WTC11 (cell line): ENCODE measurements at places on chromosomes 11 and 22. TPM values are rescaled to one million over a fixed set of nuclear protein-coding genes. Genes with fewer than 3 reads are reported as not detected.
A peak's percentile ranks its signal among the peaks of the same experiment; 100 is the strongest.

RAB36 gene
- 0.89 to 1.8 TPM (median 1.1 TPM) in 3 replicates for total RNA-seq

DDI1 gene
- total RNA-seq: not detected in 3 replicates

- no peak for DNase-seq
Observed at GRCh38 chr11:111018566-111018965, 227.0 kb upstream of the POU2AF2 start.

GRCh38 chr11:45456686-45457085 is 170.5 kb upstream of the SYT13 start:
- no peak for DNase-seq

- DNase-seq: no peak
Observed at GRCh38 chr11:8833568-8834315, 77.2 kb upstream of the AKIP1 start.

DNA sequence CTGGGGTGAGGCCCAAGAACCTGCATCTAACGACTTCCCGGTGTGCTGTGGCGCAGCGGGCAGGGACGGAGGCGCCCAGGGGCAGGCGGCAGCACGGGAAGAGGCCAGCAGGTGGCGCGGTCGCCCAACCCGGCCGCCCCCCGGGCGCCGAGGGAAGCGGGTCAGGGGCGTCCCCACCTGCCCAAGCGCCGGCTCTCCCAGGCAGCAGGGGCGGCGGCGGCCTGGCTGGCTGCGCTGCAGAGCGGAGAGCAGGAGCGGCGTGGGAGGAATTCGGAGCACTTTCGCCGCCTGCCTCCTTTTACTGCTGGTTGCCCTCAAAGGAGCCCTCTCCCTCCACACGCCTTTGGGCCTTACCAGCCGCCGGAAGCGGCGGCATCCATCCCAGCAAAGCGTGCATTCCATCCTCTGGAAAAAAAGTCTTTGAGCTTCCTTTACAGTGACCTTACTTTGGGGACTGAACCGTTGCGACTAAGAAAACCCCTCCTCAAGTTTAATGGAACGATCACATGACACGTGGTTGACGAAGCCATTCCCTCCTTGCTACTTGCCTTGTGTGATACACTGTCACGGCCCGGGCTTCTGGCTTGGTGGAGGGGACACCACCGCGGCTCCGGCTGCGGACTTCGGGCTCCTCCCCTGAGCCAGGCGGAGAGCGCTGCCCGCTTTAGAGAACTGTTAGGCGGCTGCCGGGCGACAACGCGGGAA is 106.8 kb upstream of the CLMP start:
- peak; percentile 83 for DNase-seq

OR5AN1 gene
- total RNA-seq: not detected in 3 replicates

DNA sequence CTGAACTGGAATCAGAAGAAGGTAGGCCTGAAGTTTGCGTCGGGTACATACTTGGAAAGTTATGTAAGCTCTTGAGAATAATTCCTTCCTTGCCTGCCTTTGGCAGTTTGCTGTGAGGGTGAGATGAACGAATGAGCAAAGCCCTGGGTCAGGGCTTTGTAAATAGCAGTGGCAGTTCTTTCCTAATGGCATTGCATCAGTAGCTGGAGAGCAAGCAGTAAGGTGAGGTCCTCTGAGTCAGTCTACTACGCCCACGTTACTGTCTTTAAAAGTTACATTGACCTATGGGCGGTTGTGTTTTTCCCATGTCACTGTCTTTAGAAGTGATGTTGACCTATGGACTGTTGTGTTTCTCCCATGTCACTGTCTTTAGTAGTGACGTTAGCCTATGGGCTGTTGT is 179.1 kb upstream of the E2F8 start:
- no peak for DNase-seq

DNA sequence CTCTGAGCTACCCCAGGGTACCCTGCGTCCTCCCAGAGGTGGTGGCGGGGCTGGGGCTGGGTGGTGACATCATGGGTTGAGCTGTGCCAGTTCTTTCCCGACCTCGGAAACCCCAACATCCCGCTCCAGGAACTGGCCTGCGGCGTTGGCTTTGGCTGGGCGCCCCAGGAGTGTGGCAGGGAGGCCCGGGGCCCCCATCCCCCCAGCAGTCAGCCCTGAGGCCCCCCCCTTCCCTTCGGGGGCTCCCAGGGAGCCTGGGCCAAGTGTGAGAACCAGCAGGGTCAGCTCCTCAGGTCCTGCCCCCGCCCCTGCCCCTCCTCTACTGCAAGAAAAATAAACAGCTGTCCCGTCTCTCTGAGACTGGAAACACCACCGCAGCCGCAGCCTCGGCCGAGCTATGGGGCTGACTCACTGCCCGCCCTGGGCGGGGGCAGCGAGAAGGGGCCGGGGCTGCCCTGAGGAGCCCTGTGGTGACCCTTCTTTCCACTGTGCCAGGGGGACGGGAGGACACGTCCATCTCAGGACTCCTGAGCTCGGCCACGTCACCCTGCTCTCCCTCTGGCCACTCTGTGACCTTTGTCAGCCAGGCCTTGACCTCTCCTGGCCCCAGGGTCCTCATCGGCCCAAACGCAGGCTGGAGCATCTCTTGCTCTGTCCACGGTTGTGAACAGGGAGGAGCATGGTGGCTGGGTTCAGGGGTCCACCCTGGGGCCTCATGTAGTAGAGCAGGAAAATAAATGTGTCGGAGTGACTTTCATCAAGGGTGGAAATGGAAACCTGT is 73.4 kb downstream of the WNT7B start:
- no peak for DNase-seq

- DNase-seq: no peak
Observed at GRCh38 chr11:41579546-41579945, 120.1 kb upstream of the LRRC4C start.

DNA sequence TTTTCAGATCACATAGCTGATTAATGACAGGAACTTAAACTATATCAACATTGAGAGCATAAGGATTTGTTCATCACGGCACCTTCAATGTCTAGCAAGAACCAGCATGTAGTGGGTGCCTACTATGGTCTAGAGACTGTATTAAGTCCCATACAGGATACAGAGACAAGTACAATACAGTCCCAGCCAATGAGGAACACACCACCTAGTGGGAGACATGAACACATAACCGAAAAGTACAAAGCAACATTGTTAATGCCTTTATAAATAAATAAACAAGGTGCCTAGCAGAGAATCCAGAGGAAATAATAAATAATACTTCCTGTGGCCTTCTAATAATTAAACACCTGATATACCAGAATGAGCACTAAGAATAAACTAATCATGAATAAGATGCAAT is 87.7 kb upstream of the OPCML start:
- DNase-seq: no peak

DNA sequence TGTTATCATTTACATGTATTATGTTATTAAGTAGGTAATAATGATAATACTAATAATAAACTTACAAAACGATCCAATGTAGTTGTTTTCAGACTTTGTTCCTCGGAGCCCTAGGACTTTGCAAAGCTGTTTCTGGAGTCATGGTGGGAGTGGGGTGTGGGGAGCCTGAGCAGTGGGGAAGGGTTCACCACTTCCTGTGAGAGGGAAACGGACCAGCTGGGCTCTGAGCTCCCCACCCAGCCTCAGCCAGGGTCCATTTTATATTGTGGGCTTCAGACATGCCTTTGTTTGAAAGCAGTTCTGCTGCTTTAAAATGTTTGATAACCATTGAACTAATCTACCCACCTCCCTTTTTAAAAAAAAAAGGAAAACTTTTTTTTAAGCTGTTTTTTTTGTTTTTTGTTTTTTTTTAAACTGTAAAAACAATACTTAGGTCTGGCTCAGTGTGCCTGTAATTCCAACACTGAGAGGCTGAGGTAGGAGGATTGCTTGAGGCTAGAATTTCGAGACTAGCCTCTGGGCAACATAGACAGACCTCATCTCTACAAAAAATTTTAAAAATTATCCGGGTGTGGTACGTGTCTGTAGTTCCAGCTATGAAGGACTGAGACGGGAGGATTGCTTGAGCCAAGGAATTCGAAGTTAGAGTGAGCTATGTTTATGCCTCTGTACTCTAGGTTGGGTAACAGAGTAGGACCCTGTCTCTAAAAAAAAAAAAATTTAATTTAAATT is 7.0 kb downstream of the SERPING1 start:
- DNase-seq: no peak

- no peak for DNase-seq
Observed at GRCh38 chr11:128146926-128147605, 440.3 kb downstream of the ETS1 start.

DNA sequence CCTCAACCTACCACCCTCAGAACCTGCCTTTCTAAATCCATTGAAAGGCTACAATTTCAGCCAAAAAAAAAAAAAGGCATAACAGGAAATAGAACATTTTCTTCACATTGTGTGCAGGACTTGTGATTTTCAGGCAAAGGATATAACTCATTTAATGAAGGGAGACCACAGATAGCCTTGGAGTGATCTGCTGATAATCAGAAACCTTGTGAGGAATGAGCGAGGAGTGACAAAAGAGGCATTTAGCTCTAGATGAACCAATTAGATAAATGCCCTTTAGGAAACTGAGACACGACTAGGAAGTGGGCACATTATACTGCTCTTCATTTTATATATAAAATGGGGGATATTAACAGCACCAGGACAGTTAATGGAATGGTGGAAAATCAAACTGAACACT is 216.5 kb upstream of the GRIA4 start:
- no peak for DNase-seq

- no peak for DNase-seq
Observed at GRCh38 chr22:50329236-50329635, 2.4 kb upstream of the DENND6B start.

DNA sequence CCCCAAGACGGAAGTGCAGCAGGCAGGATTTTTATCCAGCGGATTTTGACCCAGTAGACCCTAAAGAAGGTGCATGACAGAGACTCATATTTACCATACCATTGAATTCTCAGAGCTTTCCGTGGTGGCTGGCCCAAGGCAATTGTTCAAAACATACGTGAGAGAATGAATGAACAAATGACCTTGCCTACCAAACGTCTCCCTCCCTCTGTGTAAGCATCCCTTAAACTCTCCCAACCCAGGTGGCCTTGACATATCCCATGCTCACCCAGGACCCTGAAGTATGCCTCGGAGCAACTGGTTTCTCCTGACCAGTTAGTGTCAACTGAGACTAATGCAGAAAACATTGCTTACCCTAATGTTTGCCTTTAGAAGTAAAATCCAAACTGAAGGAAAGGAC is 154.9 kb downstream of the TEAD1 start:
- no peak for DNase-seq

DNA sequence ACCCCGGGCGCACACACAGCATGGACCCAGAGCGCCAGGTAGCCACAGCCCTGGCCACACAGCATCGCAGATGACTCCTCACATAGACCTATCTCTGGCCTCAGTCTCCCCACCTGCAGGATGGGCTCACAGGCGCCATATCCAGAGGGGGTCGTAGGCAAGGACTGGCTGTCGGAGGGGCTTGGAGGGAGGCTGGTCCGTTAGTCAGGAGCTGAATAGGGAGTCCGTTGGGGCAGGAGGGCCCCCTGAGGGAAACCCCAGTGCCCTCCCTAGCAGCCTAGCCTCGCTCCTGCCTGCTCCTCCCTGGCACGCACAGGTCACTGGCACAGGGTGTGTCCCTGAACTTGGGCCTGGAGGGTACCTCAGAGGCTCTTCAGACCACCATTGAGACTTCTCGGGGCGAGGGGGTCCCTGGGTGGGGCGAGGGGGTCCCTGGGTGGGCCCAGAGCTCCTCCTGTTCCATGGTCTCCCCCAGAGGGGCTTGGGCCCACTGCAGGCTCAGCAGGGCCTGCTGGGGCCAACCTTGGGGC is 2.0 kb downstream of the PLXNB2 start:
- no peak for DNase-seq

SEC14L6 gene
- total RNA-seq: 1.6 to 2.0 TPM (median 1.7 TPM) in 3 replicates

POTEH gene
- total RNA-seq: not detected in 3 replicates

DTX4 gene
- total RNA-seq: 12.3 to 15.5 TPM (median 12.8 TPM) in 3 replicates

DNA sequence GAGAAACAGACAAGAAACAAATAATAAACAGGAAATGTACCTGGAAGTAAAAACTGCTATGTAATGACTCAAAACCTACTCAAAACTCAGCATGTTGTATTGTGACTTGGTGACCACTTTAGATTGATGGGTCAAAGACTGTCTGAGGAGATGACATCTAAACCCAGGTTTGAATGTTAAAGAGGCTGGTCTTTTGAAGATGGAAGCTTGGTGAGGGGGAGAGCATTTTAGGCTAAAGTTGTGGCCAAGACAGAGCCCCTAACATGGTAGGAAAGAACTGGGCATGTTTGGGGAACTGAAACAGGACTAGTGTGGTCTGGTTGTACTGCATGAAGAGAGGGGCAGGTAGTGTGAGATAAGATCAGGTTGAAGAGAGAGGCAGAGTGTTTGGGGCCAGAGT is 85.3 kb upstream of the MYO18B start:
- no peak for DNase-seq
